ENCODE measurements at places on chromosomes 5 and 9.

- no peak for DNase-seq
Observed at GRCh38 chr9:16501726-16502125, 368.7 kb downstream of the BNC2 start.

DNA sequence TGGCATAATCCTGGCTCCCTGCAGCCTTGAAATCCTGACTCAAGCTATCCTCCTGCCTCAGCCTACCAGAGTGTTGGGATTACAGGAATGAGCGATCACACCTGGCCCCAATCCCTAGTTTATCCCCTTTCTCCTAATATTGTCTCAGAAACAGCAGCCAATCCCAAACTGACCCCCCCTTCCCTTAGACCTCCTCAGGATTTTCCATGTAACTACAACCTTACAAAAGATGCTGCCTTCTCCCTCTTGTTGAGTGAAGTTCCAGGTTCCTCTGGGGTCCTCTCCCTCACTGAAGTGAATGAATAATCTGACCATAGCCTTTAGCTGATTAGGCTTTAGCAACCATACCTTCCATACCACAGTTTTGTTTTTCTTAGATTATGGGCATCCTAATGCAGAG, 25.9 kb upstream of the MSANTD3 start:
- DNase-seq, result no peak

DNA sequence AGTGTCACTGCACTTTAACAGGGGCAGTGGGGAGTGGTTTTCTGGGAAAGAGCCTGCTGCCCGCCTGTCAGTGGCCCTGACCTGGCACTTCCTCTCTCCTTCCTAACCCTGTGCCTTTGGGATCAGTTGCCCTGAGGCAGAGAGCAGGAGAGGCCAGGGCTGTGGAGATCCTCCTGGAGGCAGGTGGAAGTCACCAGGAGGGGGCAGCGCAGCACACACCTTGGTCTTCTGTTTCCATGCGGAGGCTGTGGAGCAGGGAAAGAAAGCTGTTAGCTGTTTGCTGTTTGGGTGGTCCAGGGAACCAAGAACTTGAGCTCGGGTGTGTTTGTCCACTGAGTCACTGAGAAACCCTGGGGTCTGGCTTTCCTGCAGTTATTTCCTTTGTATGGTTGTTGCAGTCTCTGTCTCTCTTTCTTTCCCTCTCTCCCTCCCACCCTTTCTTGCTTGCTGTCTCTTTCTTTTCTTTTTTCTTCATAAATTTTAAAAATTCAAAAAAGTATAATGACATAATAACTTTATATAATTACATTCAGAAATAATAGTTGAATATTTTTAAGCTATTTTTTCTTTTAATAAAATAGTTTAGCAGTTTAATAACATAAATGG, 28.1 kb downstream of the NTRK2 start:
- DNase-seq, result peak; percentile 64

GRCh38 chr5:36040651-36041536, 25.8 kb downstream of the UGT3A2 start:
- DNase-seq, result no peak
